ENCODE measurements at places on chromosomes 2 and 18. TPM values are rescaled to one million over a fixed set of nuclear protein-coding genes. Genes with fewer than 3 reads are reported as not detected.

RND3 gene
- 58.3 TPM for total RNA-seq

ANO7 gene
- 0.45 TPM for total RNA-seq

MRO gene
- not detected for total RNA-seq

LIMS4 gene
- total RNA-seq: 19.5 TPM

RUFY4 gene
- not detected for total RNA-seq

TPO gene
- not detected for total RNA-seq

SERPINB11 gene
- not detected for total RNA-seq

RIT2 gene
- not detected for total RNA-seq

ALKAL2 gene
- total RNA-seq: not detected

GDF7 gene
- total RNA-seq: 1.5 TPM

MARS2 gene
- total RNA-seq: 4.0 TPM

KIF5C gene
- 0.09 TPM for total RNA-seq

TRAF3IP1 gene
- 11.3 TPM for total RNA-seq

ATP5F1A gene
- 619 TPM for total RNA-seq

TFCP2L1 gene
- total RNA-seq: under 0.01 TPM

IL36RN gene
- total RNA-seq: not detected

SERPINB12 gene
- total RNA-seq: not detected

LRRTM4 gene
- total RNA-seq: not detected

NT5C1B gene
- total RNA-seq: not detected

OXER1 gene
- not detected for total RNA-seq

TFPI gene
- total RNA-seq: 294 TPM

REG3A gene
- total RNA-seq: not detected

C2orf15 gene
- 0.18 TPM for total RNA-seq

LRRTM1 gene
- not detected for total RNA-seq

UGT1A10 gene
- total RNA-seq: not detected

RGPD3 gene
- total RNA-seq: 0.09 TPM

MFSD2B gene
- 0.09 TPM for total RNA-seq

Data from endothelial cell of coronary artery (primary cell).